ENCODE measurements at places on chromosomes 4 and X.

- DNase-seq, result no peak
Measured at GRCh38 chr4:86957215-86957614, 22.4 kb downstream of the AFF1 start.

DNA sequence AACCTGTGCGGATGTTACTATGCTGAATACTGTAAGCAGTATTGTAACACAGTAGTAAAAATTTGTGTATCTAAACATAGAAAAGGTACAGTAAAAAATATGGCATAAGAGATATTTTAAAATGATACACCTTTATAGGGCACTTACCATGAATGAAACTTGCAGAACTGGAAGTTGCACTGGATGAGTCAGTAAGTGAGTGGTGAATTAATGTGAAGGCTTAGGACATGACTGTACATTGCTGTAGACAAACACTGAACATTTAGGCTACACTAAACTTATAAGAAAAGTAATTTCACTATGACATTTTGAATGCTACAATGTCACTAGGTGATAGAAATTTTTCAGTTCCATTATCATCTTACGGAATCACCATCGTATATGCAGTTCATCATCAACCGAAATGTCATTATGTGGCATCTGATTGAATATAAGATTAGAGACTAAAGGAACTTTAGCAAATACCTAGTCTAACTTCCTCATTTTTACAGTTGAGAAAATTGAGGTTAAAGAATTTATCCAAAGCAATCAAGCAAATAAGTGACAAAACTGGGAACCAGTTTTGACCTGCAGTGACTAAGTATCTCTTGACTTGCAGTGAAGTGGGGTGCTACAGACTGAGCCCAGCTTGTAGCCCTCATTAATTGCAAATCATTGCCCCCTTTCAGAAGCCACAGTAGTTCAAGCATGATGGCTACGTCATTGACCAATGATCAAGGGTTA, 55.3 kb downstream of the EGF start:
- no peak for DNase-seq

GRCh38 chr4:25343671-25344070, 31.1 kb downstream of the ZCCHC4 start:
- DNase-seq, result no peak

GRCh38 chrX:107565931-107566603, 62.2 kb upstream of the PRPS1 start:
- DNase-seq, result no peak

- DNase-seq, result no peak
Measured at GRCh38 chr4:7430368-7430964, 4.3 kb downstream of the PSAPL1 start.

- DNase-seq, result no peak
Measured at GRCh38 chrX:7261672-7262332, 113.8 kb upstream of the PUDP start.

DNA sequence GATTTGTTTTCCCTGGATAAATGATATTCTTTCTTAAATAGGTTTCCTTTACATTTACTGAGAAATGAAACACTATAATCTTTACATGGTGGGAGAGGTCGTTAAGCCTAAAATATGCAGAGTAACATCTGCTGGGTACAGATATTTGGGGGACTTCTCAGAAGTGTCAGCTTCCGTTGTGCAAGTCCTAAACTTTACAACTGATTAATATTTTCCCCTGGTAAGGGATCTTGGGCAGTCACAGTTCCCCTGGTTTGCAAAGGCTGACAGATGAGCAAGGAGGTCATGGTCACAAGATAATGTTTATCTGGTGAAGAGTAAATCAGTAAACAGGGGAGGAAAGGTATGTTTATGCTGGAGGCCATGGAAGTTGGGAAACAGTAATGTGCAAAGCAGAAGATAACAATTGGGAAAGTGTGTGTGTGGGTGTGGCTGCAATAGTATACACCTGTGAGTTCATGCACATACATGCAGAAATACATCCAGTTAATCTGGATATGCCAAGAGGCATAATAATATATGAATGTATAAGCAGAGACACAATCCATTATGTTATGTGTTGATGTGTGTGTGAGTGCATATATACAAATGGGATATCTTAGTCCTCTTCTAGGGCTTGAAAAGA, 508.2 kb upstream of the FAM241A start:
- no peak for DNase-seq

GRCh38 chrX:39442332-39442731, 641.1 kb downstream of the MID1IP1 start:
- DNase-seq, result no peak

GRCh38 chrX:100674705-100675104, 30.7 kb downstream of the SRPX2 start:
- no peak for DNase-seq

All from fibroblast of the conjunctiva (primary cell).